GM18507 (cell line): ENCODE measurements at places on chromosomes 7 and 10.

- DNase-seq: no peak
These were observed 87.3 kb upstream of the CSTF2T start for GRCh38 chr10:51786684-51787035.

DNA sequence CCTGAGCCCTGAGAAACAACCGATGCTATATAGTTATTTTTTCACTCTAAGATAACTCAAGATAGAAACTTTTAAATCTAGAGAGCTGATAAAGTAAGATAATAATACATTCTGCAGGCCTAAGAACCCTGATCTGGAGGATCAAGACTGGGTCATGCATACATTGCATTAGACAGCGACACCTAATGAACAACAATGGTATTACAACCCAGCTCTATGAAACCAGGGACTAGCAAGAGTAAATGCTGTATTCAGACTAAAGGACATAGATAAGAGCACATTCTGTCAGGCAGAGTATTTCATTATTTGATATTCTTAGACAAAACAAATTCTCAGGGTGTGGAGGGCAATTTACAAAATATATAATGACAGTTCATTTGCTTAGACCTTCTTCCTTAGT, 148.6 kb downstream of the GRK5 start:
- DNase-seq: no peak

- no peak for DNase-seq
These were observed 543.5 kb upstream of the ADARB2 start for GRCh38 chr10:2280713-2281300.

- DNase-seq: no peak
These were observed 278.7 kb downstream of the SDK1 start for GRCh38 chr7:3579638-3580219.

GRCh38 chr7:72493850-72494661, 81.9 kb upstream of the CALN1 start:
- DNase-seq: peak; percentile 12

GRCh38 chr10:29120216-29120615, 168.7 kb upstream of the LYZL1 start:
- DNase-seq: no peak

DNA sequence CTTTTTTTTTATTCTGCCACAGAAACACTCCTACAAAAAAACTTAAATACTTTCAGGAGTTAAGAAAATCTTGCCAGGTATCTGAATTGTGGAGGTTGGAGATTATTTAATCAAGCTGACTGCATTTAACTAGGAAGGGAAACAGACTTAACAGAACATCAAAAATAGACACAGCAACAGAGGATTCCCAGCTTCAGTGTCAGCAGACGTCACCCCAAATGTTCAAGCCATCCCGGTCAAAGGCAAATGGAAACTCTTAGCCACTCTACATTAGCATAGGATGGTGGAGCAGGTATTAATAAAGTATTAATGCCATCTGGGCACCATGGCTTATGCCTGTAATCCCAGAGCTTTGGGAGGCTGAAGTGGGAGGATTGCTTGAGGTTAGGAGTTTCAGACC, 139.7 kb upstream of the SVIL start:
- DNase-seq: no peak

DNA sequence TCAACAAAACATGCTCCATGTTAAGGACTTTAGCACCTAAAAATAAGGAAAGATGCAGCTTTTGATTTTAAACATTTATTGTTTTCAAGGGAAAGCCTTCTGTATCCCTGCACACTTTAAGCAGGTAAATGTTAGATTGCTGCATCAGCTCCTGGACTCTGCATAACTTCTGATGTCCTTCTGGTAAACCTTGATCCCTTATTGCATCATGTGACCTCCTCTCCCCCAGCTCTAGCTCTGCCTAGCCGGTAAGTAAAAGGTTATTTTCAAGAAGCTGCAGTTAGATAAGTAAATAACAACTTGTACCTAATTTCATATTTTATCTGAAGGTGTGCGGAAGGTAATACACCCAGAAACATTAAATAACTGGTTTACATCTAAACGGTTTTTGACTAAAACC, 37.5 kb downstream of the PDK4 start:
- DNase-seq: no peak

DNA sequence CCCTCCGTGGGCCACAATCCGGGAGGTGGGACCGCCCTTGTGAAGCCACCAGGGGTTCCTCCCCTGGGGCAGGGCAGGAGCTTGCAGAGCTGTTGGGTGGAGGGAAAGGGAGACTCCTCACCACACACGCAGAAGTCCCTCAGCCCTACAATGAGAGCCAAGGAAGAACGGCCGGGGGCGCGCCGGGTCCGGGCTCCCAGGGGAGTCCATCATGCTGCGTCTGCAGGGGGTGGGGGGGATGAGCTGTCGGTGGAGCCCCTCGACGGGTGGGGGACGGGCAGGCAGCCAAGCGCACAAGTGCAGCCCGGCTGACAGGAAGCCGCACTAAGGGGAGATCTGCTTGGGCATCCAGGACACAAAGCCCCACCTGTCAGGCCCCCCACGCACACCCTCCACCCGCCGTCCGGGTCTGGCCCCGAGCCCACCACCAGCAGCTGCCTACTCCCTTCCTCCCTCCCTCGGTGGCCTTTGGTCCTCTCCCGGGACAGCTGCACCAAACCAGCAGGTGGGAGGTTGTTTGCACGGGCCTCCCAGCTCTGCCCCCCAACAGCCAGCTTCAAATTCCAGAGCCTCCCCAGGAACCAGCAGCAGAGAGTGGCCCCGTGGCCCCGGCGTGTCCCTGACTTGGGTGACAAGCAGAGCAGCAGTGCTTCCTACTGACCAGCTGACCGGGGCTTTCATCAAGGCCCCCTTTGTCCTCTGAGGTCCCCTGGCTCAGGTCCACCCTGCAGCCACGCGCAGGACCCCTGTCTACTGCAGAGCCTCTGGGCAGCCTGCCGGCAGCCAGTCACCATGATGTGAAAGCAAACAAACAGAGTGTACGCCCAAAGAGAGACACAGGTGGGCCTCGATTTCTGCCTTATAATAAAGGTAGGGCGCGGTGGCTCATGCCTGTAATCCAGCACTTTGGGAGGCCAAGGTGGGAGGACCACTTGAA, 50.3 kb downstream of the HIP1 start:
- DNase-seq: no peak

GRCh38 chr10:86098187-86098881, 268.3 kb downstream of the GRID1 start:
- DNase-seq: no peak

DNA sequence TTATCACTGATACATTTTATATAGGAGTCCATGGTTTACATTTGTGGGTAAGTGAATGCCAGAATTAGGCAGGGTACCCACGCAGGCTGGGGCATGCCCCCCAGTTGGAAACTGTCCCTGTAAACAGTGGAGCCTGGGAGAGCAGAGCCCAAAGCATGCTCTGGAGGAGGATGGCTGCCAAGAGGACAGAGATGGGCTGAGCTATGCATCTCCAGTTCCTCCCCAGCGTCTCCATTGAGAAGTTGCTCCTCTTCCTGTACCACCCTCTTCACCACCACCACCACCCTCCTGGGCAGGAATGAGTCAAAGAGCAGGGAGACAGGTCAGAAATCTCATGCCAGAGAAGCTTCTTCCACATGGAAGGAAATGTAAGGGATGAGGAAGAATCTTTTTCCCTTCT, 67.7 kb upstream of the KMT2E start:
- no peak for DNase-seq

- DNase-seq: no peak
These were observed 61.4 kb upstream of the ASAH2 start for GRCh38 chr10:50312464-50313437.

DNA sequence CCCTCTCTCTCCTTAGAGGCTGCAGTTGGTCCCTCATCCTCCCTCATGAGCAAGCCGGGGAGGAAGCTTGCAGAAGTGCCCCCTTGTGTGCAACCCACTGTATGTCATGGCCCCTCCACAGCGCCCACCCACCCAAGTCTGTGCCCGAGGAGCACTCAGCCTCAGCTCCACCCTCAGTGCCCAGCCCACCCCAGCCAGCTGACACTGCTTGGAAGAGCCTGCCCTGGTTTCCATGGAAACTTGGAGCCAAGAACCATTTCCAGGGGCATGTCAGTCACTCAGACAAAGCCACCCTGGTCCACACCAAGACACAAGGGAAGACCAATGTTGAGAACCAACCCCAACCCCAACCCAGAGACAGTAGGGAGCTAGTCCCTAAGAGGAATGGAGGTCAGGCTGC, 79.5 kb downstream of the PAX2 start:
- no peak for DNase-seq

GRCh38 chr10:132390921-132391675, 5.9 kb upstream of the PWWP2B start:
- DNase-seq: no peak

GRCh38 chr7:152313831-152314604, 121.8 kb downstream of the KMT2C start:
- DNase-seq: no peak

DNA sequence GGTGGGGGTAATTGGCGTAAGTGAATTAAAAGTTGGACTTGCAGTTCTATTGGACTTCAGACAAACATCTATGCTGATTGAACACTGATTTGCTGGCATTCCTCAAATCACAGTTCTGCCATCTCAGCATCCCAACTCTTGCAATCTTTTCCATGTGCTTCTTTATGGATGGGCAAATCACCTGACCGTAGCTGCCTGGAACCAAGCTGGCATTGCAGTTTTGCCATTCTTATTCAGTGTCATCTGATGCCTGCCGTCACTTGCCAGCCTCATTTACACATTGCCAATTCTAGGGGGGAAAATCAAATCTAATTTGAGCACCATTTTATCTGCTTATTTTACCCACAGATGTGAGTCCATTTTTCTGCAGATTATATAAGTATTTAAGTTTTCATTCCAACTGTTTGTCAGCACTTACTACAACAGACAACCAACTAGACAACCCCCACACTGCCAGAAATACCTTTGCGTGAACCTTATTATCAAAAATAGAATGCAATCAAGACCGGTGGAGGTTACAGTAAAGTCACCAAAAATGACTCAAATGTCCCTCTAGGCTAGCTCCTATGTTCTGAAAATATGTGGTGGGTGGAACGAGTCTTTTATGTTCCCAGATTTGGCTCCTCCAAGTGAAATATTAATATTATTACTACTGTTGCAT, 172.3 kb upstream of the CTBP2 start:
- no peak for DNase-seq

DNA sequence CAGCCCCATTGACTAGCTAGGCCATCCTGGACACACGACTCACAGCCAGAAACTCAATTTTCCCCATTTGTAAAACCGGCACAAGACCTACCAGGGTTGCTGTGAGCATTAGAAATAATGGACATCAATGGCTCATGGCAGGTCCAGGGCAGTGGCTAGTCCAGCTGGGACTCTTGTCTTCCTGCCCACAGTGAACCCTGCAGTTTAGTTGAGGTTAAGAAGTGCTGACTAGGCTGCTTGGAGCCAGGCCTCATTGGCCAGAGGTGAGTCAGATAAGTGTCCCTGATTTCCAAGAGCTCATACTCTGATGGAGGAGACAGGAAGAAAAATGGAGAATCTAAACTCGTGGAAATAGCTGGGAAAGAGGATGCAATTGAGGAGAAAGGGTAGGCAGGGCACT, 123.4 kb upstream of the ZNF92 start:
- no peak for DNase-seq

- no peak for DNase-seq
These were observed 252.2 kb upstream of the YAE1 start for GRCh38 chr7:39313974-39314373.

GRCh38 chr7:1290026-1290678, 57.5 kb downstream of the UNCX start:
- DNase-seq: no peak

DNA sequence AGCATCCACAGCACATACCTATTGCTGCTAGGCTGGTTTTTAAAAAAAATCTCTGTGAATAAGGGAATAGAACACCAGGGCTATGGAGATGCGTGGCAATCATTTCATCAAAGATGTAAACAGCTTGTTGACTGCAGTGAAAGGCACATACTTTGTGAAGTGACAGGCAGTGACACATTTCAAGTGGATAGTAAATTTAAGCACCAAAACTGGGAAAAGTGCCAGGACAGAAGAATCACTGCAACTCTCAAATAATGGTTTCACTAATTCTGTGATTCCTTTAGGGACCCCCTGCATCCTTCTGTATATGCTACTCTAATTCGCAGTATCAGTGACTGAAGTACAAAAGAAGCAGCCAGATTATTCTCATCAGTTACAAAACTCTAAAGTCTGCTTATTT, 145.2 kb upstream of the KLF14 start:
- DNase-seq: no peak

GRCh38 chr7:78413568-78413967, 615.0 kb downstream of the PHTF2 start:
- no peak for DNase-seq

GRCh38 chr7:1539882-1540775, 9.6 kb downstream of the MAFK start:
- no peak for DNase-seq

- no peak for DNase-seq
These were observed 67.2 kb downstream of the RBM20 start for GRCh38 chr10:110711382-110711781.

GRCh38 chr7:44665531-44666213, 59.2 kb downstream of the OGDH start:
- no peak for DNase-seq

- DNase-seq: no peak
These were observed 10.0 kb upstream of the PRPS1L1 start for GRCh38 chr7:18037609-18038008.

DNA sequence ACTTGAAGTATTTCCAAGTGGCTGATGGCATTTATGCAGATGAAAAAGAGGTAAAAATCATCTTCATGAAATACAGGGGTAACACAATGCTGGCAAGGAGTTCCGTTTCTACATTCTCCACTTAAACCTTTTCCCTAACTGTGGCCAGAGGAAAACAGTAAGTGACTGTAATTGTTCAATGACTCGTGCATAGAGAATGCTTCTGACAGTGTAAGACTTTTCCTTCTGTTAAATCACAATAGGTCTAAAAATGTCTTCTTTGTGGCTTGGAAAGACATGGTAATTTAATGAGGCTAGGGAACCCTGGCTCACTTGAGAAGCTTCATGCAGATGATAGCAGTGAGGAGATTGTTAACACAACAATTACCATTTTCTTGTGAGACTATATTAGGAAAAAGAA, 50.3 kb upstream of the RSU1 start:
- DNase-seq: no peak

DNA sequence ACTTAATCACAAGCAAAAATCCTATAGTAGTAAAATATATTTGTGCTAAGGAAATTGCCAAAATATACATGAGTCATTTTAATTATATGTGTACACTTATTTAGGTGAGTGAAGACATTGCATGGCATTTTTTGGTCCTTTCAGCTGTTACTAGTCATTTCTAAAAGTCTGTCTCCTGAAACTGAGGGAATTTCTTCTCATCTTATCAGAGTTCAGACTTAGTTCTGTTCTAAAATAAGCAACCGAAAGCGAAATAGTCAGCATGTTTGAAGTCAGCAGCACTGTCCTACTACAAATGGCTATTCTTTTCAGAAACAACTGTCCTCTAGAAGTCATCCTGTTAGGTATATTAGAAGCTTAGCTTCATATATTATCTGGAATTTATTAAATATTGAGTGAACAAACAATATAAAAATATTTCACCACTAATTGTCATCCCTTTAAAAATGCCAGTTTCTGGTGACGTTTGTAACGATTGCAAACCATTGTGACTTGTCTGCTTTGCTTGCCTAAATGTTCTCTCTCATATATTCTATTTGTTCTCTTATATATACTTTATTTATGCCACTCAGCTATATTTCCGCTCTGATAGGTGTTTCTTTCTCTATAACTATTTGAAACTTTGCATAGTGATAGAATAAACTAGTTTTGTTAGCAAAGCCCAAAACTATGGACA, 227.4 kb upstream of the KAT6B start:
- DNase-seq: no peak
